ENCODE measurements at places on chromosomes 3 and 15.

- DNase-seq = no peak
Observed at GRCh38 chr3:68447885-68448284, 484.5 kb downstream of the TAFA4 start.

DNA sequence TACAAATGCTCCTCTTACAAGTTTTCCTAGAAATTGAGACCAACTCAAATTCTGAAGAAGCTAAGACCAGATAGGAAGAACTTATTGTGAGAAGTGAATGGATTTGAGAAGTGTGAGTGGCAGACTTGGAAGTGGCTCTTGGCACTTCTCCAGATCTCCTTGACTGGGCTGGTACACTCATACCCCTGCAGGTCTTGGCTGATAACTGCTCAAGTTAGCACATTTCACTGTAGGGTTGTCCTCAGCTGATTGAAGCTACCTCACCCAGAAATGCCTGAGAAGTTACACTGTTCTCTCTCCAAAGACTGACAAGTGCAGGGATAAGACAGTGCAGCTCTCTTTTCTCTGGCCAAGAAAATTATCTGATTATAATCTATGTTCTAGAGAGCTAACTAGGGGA lies 16.5 kb upstream of the CLDN1 start:
- no peak for DNase-seq

GRCh38 chr15:34206011-34206410 lies 3.9 kb downstream of the KATNBL1 start:
- no peak for DNase-seq

GRCh38 chr3:184156522-184156955 lies 1.4 kb downstream of the DVL3 start:
- no peak for DNase-seq

- no peak for DNase-seq
Observed at GRCh38 chr3:12231431-12231830, 57.4 kb upstream of the PPARG start.

DNA sequence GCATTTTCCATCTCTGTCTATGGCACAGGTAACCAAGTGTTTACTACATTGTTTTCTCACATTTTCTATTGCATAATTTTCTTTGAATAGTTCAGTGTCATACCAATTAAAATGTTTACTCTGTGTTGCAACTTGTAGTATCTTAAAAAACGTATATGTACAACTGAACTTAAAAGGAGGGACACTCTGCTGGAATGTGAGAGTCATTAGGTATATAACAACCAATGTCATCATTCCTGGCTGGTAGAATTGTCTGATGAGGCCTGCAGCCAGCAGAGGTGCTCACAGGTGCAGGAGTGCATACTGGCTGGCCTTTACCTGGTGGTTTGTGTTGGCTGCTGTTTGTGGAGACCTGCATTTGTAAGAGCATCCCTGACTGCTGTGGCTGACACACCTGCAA lies 19.1 kb upstream of the RARRES1 start:
- no peak for DNase-seq

- DNase-seq = no peak
Observed at GRCh38 chr3:70963431-70964275, 619.9 kb downstream of the FOXP1 start.

- DNase-seq = no peak
Observed at GRCh38 chr15:29611057-29611456, 211.2 kb downstream of the TJP1 start.

- no peak for DNase-seq
Observed at GRCh38 chr15:32844118-32844711, 126.4 kb downstream of the GREM1 start.

DNA sequence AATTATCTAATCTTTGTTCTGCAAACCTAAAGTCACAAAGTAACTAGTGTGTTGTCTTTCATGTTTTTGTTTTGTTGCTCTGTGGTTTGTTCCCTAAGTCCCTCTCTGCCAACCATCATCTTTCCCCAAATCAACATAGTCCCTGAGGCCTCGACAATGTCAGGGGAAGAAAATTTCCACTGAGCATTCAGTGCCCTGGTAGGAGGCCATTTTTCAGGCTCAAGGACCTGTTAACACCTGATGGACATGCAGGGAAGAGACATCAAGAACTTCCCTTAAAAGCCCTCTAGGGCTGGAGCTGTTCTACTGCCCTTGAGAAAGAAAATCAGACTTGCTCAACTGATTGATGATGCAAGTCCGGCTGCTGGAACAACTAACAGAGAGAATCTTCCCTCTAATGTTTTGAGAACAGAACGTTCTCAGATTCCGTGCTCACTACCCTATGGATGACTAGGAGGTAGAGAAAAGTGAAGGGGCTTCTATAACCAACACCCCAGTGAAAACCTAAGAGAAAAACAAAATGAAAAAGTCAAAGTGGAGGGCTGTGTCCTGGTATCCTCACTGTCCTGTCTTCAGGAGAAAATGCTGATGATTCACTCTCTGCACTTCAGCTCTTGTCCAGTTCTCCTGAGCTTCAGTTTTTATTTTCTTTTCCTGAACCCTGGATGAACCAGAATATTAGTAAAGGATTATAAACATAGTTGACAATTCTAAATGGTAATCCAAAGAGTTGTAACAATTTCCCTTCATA lies 373.1 kb downstream of the FOXP1 start:
- DNase-seq = no peak

DNA sequence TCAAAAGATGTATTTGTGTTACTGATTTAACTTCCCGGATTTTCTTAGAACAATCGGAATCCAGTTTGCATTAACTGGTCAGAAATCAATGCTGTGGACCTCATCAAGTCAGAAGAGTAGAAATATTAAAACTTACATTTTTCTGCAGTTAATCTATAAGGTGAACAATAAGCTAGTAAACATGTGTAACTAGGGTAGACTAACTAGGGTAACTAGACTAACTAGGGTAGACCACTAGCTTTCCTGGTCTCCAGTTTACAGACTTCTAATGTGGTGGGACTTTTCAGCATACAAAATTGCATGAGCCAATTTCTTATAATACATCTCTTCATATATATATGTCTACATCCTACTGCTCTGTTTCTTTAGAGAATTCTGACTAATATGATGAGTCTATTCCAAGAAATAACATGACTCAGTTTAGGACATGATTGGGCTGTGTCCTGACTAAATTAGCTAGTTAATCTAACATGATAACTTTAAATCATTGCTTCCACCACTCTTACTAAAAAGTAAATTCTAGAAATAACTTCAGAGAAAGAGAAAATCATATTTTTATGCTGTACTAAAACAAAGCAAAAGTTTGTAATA lies 5.3 kb downstream of the PLSCR2 start:
- DNase-seq = no peak

- peak; percentile 28 for DNase-seq
Observed at GRCh38 chr15:85624291-85624801, 170.4 kb downstream of the KLHL25 start.

GRCh38 chr3:170322566-170323269 lies 34.8 kb upstream of the SKIL start:
- DNase-seq = no peak

DNA sequence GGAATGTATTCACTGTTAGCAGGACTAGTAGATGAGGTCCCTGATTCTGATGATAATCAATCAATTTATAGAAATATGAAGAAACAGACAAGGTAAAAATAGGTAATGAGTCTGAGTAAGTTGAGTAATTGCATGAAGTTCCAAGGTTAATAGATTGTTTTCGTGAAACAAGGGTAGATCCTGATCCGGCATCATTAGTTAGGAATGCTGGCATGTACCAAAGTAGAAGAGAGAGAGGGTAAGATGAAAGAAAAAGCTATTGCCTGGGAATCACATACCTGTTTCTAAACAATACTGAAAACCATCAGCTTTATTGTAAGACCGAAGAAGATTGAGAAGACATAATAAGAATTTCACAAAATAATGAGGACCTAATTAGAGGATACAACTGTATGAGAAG lies 118.1 kb upstream of the ARPP21 start:
- DNase-seq = no peak

- DNase-seq = no peak
Observed at GRCh38 chr3:149702691-149703441, 45.0 kb upstream of the WWTR1 start.

GRCh38 chr15:51904931-51905330 lies 66.6 kb downstream of the LEO1 start:
- DNase-seq = no peak

- no peak for DNase-seq
Observed at GRCh38 chr3:5437783-5438323, 250.3 kb downstream of the EDEM1 start.

GRCh38 chr15:39922462-39923092 lies 2.5 kb upstream of the GPR176 start:
- DNase-seq = no peak

DNA sequence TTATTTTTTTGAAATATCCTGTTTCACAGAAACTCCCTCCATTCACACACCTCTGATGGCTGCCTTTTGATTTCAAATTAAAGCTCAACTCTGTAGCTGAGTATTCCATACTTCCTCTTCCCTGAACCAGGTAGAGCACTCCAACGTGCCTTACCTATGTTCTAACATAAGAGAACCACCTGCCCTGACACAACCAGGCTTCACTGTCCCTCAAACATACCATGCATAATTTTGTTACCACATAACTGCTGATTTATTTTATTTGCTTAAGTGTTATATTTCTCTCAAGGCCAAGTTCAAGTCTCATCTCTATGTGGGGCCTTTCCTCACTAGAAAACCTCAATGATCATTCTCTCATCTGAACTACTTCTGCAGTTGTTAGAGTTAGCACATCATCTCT lies 209.7 kb downstream of the P3H2 start:
- DNase-seq = no peak

- no peak for DNase-seq
Observed at GRCh38 chr3:20846066-20846465, 660.1 kb upstream of the SGO1 start.

- no peak for DNase-seq
Observed at GRCh38 chr3:40108643-40109042, 200.9 kb upstream of the EIF1B start.

DNA sequence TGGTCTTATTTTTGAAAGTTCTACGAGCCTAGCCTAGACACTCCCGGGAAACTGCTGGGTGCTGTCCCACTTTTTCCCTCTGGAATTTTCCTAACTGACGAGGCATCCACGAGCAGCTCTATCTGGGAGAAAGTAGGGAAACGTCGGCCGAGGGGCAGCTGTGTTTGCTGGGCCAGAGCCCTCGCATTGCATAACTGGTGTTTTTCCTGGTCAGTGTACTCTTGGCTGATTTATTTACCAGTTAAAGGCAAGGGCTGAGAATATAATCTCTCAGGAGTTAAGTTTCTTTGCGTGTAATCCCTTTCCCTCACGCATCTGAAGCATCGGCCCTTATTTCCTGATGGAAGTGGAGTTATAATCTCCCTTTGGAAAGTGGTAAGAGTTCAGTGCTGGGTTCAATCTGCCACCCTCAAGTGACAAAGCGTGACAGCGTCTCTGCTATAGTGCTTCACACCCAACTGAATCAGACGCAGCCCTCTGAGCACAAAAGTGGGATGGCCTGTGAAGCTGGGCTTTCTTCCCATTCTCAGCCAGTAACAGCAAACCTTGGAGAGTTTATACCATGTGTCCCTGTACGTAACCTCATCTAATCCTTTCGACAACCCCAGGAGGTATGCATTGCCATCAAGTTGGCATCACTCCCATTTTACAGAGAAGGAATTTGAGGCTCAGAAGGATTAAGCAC lies 311.5 kb downstream of the RORA start:
- DNase-seq = no peak

DNA sequence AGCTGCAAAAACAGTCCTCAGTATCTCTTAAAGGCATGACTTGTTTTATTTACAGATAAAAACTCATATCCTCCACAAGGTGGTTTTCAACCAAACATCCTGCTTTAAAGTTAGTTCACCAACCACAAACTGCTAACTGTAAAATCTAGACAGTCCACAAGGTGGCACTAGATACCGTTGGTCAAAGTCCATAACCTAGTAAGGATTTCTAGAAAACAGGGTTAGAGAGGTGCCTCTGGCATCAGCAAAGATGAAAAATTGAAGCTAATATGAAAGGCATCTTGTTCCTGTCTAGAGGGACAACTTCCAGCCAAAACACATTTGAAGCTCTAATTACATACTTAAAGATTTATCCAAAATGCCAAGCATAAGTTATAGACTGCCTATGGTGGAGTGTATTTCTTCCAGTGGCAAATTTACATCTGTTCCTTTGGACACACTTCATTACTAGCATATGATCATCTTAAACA lies 56.0 kb downstream of the ZMAT3 start:
- peak; percentile 88 for DNase-seq

DNA sequence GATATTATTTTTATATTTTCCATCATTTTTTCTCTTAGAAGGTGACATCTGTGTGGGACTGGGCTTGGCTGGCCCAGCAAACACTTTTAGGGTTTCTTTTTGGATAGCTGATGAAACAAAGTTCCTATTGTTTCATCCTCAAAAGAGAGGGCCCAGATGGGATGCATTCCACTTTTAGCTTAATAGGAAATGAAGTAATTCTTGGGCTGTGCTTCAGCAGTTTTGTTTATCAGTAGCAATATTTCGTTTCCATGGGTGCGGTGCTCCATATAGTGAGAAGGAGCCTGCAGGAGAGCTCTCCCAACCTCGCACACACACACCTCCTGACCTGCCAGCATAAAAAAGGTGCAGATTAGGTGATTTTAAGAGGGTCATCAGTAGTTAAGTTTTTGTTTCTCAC lies 147.5 kb downstream of the AKAP13 start:
- DNase-seq = no peak

DNA sequence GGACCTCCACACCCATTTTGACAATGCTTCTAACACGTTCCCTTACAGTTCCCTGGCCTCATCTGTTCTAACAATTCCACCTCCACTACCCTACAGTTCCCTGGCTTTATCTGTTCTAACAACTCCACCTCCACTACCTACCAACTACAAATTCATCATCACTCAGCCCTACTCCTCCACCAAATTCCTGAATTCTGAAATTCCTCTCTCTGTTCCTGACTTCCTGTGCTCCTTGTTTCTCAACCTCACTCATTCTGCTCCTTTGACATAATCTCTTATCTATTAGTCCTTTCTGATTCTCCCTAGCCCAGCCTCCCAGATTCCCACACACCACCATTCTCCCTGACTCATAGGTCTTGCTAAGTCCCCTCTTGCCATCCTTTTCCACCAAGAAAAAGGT lies 22.5 kb downstream of the UPK1B start:
- DNase-seq = no peak

GRCh38 chr15:29571792-29572431 lies 250.4 kb downstream of the TJP1 start:
- no peak for DNase-seq

DNA sequence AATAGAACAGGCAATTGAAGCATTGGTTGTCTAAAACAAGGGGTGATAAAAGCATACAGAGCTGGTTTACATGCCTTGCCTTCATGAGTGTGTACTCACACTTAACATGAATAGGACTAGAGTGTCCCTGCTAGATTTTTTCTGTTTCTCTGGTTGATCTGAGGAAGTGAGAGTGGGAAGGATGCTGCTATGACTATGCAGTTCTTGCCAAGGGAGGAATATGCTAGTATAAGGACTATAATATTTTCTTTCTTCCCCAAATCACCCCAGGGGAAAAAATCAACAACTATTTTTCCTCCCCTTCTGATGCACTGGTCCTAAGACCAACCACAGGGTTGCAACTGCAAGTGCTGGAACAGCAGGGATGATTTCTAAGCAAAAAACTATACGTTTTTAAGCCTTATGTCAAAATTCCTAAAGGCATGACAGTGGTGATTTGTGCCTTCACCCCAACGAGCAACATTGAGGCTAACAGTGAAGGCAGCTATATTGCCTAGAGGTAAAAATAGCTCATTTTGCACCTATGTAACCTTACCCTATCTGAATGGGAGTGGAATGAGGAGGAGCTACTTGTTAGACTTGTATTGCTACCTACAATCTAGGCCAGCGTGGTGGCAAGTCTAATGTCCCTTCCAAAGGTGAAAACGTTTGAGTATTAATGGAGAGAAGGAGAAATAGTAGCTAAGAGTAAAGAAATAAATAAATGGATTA lies 33.5 kb upstream of the USP8 start:
- no peak for DNase-seq

GRCh38 chr15:98901434-98902072 lies 106.0 kb downstream of the PGPEP1L start:
- DNase-seq = no peak

Data from CD4-positive, alpha-beta T cell treated with Interleukin-15 for 4 hours (primary cell).